Esophagus squamous epithelium (tissue), 5 donors: ENCODE measurements at places on chromosomes 3 and 15.

- DNase-seq = no peak
Measured at GRCh38 chr3:94008253-94008652, 20.1 kb downstream of the STX19 start.

DNA sequence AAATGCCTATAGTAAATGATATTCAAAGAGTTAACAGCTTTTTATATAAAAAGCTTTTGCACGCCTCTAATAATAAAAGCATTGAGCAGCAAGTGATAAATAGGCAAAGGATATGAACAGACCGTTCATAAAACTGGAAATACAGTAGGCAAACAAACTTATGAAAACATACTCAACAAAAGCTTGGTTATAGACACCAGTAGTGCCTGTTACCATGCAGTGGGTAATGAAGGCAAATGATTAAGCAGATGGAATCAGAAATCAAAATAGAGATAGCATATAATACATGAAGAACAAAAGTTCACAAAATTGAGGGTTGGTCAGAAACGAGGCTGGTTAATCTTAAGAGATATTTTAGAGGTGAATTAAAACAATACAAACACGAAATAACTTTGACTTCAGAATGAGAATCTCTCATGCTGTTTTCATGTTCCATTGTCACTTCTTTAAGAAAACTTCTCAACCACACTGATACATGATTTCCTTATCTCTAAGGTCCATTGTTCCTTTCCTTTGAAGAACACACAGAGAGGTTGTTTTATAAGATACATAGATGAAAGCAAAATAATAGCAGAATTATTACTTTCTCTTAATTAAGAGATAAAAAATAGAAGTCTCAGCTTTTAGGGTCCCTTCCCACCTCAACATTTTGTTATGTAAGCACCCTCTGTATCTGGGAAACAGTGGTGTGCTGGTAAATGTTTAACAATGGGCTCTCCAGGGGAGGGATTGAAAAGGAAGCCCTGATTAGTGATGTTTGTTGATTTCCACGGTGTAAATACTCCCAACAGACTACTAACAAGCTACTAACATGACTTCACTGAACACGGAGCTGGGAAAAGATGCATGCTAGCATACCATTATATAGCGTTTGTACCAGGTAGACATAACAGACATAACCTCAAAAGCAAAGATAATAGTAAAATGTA is 12.6 kb downstream of the RASGRP1 start:
- no peak for DNase-seq

- no peak for DNase-seq
Measured at GRCh38 chr3:1953536-1953935, 145.1 kb upstream of the CNTN4 start.

DNA sequence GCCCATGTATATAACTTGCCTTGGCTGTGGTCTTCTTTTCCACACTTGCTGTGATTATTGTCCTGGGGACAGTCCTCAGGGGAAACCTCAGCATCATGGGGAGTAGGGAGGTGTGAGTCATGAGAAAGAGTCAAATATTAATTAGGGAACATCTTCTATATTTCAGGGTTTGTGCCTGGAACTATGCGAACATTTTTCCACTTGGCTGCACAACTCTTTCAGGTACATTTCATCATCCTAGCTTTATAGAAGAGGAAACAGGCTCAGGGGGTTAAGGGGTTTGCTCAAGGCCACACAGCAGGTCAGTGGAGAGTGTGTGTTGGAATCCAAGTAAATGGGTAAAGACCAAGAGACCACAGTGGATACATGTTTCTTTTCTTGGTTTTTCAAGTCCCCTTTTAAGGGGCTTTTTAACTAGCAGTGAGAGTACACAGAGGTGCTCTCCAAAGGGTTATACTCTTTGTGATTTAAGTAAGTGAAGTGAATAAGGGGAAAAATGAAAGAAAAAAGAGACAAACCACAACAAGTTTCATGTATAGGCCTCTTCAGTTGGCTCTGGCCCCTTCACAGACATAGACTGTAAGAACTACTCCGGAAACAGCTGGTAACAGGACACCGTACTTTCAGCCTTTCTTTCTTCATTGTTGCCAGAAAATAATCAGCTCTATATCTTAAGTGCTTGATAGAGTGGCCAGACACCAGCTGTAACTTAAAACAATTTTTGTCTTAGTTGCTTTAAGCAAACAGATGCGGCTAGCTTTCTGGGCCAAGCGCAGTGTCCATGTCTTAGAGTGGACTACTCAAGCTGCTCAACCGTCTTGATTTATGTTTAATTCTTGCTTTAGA is 64.6 kb downstream of the EEFSEC start:
- DNase-seq = no peak

- DNase-seq = no peak
Measured at GRCh38 chr3:123008840-123009239, 18.7 kb downstream of the SEMA5B start.

DNA sequence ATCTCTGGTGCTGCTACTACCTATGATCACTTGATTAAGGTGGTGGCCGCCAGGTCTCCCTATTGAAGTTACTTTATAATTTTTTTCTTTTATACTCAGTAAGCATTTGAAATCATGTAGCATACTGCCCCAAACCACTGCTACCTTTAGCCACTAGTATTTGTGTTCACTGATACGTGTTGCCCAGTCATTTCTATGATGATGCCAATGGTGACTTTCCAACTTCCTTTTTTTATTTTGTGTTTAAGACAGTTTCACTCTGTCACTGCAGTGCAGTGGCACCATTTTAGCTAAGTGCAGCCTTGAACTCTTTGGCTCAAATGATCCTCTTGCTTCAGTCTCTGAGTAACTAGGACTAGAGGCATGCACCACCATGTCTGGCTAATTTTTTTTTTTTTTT is 598.2 kb downstream of the NAALADL2 start:
- DNase-seq = no peak

DNA sequence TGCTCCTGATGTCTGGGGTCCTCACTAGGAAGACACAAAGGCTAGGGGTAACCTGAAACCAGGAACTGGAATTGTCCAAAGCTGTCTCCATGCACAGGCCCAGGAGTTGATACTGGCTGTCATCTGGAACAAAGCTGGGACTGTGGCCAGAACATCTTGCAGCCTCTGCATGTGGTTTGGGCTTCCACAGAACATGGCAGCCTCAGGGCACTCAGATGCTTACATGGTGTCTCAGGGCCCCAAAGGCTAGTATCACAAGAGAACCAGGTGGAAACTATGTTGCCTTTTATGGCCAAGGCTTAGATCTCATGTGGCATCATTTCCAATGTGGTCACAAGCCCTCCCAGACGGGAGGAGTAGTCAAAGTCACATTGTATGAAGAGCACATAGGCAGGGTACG is 335.2 kb upstream of the TRIM42 start:
- DNase-seq = no peak

- DNase-seq = no peak
Measured at GRCh38 chr3:107989661-107990060, 101.2 kb downstream of the CD47 start.

GRCh38 chr15:101536875-101537405 is 47.4 kb upstream of the PCSK6 start:
- no peak for DNase-seq

DNA sequence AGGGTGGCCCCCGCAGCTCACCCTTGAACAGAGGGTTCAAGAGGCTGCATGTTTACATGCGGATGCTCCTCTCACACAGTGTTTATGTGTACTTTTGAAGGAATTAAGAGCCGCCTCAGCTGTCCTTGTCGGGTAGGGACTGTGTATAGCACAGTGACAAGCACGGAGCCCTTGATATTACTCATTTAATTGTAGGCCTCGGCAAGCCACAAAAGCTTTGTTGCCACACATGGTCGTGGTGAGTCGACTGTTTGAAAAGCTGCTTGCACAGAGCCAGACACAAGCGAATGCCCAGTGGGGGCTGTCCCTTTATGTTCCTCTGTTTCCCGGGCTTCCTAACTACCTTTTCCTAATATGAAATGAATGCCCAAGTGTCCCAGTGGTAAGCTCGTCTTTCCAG is 4.5 kb downstream of the ESYT3 start:
- DNase-seq = no peak

GRCh38 chr3:175146258-175146657 is 287.1 kb downstream of the NAALADL2 start:
- DNase-seq = no peak

DNA sequence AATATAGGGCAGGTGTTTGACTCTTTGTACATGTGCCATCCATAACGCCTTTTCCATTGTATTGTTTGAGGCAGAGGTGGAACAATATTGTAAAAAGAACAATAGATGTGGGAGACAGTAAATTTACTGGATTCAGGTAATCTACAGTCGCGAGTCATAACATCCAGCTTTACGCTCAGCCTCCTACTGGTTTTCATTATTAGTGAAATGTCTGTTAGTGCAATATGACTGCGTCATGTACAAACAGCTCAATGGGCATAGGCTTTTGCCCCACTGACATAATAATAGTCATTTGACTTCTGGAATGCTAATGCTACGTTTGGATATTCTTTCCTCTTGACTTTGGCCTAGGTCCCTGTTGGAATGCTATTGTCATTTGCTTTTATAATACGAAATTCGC is 9.5 kb downstream of the CACNA2D3 start:
- DNase-seq = no peak

GRCh38 chr3:46417841-46418611 is 11.0 kb downstream of the CCRL2 start:
- DNase-seq = no peak

DNA sequence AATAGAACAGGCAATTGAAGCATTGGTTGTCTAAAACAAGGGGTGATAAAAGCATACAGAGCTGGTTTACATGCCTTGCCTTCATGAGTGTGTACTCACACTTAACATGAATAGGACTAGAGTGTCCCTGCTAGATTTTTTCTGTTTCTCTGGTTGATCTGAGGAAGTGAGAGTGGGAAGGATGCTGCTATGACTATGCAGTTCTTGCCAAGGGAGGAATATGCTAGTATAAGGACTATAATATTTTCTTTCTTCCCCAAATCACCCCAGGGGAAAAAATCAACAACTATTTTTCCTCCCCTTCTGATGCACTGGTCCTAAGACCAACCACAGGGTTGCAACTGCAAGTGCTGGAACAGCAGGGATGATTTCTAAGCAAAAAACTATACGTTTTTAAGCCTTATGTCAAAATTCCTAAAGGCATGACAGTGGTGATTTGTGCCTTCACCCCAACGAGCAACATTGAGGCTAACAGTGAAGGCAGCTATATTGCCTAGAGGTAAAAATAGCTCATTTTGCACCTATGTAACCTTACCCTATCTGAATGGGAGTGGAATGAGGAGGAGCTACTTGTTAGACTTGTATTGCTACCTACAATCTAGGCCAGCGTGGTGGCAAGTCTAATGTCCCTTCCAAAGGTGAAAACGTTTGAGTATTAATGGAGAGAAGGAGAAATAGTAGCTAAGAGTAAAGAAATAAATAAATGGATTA is 33.5 kb upstream of the USP8 start:
- no peak for DNase-seq

DNA sequence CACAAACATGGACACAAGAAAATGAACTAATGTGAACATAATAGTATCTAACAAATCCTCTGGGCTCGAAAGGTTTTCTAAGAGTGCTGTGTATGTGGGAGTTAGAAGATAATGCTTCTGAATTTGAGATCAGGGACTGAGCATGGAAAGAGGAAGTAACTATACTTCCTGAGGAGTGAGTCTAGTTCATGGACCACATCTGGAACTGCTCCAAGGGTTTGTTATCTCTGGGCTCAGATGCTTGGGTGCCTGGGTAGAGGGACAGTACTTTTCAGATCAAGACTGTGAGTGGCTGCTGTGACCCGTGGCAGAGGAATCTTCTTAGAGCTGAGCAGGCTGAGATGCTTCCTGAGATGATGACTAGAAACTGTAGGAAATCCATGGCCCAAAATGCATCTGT is 28.5 kb downstream of the TBC1D23 start:
- no peak for DNase-seq

DNA sequence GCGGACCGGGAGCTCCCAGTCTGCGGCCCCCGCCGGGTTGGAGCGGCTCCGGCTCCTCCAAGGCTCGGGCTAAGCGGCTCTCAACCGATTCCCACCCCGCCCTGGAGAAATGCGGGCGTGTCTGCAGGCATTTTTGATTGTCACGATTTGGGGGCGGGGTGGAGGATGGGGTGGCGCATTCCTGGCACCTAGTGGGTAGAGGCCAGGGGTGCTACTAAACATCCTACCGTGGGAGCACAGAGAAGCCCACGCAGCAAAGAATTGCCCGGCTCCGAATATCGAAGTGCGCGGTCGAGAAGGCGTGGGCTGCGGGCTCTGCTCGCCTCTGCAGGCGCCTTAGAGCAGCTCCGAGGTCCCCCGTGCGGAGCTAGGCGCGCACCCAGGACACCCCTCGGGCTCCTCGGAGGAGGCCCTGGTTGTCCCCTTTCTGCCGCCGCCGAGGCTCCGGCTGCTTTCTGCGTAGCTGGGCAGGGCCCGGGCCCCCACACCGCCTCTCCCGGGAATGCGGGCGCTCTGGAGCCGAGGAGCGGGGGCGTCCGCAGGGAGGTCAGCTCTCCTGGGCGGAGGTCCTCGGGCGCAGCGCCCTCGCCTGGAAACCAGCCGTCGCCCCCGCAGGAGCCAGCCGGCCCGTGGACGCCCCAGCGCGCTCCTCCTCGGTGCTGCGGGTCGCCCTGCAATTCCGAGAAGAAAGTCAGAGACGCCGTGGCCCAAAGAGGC is 16.5 kb upstream of the LAMP3 start:
- no peak for DNase-seq

- no peak for DNase-seq
Measured at GRCh38 chr15:59721411-59721810, 32.3 kb upstream of the BNIP2 start.

DNA sequence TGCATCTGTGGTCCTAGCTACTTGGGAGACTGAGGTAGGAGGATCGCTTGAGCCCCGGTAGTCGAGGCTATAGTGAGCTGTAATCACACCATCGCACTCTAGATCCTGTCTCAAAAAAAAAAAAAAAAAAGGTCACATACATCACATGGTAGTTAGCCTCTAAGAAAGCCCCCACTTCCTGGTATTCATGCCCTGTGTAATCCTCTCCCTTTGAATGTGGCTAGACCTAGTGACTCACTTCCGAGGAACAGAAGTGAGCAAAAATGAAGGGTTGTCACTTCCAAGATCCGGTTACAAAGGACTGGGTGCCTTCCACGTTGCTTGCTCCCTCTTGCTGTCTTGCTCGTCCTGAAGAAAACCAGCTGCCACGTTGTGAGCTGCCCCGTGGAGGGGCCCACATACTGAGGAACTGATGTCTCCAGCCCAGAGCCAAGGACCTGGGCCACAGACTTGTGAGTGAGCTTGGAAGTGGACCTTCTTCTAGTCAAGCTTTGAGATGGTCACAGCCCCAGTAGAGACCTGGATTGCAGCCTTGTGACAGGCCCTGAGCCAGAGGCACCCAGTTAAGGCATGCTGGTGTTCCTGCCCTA is 12.6 kb upstream of the LCTL start:
- no peak for DNase-seq

GRCh38 chr3:115162759-115163158 is 15.7 kb upstream of the ZBTB20 start:
- no peak for DNase-seq

DNA sequence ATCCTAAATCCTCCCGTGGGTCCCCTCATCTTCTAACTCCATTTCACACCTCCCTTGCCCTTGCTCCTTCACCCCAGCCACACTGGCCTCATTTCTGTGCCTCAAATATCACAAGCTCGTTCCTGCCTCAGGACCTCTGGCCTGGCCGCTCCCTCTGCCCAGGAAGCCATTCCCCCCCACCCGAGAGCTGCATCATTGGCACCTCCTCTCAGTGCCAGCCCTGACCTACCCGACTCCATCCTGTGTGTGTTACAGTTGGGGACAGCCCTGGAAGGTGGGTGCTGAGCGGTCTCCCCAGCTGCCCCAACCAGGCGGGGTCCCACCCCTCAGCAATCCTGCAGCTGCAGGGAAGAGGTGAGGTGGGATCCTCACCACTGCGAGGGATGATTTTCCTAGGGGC is 14.5 kb downstream of the PLXND1 start:
- no peak for DNase-seq

GRCh38 chr3:2697589-2697988 is 412.6 kb downstream of the IL5RA start:
- DNase-seq = no peak

- DNase-seq = no peak
Measured at GRCh38 chr3:9696480-9697220, 7.0 kb upstream of the CPNE9 start.
